Stimulated activated CD4-positive, alpha-beta T cell treated with anti-CD3 and anti-CD28 coated beads, Interleukin-12 subunit alpha, Interleukin-12 subunit beta, amount 100 ng/mL, for 48 hours (primary cell): ENCODE measurements at places on chromosomes 2 and 18.

GRCh38 chr2:161045726-161046125 lies 114.5 kb upstream of the TANK start:
- no peak for DNase-seq

DNA sequence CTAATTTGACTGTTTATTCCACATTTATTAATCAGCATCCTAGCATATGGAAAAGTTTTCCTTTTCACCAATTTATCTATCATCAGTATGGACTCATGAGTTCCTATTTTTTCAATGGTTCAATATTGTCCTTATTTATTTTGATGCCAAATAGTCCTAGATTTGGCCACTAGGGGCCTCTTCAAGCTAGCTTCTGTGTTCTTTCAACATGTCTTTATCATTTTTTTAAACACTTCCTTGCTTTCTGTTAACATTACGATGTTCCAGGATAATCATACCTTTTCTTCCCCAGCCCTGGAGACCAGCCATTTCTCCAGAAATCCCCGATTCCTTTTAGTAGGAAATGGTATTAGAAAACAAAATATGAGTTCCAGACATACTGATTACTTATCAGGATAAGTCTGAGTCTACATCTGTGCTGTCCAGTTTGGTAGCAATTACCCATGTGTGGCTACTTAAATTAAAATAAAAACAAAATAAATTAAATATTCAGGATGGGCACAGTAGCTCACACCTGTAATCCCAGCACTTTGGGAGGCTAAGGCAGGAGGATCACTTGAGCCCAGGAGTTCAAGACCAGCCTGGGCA lies 70.6 kb downstream of the RPE start:
- no peak for DNase-seq

DNA sequence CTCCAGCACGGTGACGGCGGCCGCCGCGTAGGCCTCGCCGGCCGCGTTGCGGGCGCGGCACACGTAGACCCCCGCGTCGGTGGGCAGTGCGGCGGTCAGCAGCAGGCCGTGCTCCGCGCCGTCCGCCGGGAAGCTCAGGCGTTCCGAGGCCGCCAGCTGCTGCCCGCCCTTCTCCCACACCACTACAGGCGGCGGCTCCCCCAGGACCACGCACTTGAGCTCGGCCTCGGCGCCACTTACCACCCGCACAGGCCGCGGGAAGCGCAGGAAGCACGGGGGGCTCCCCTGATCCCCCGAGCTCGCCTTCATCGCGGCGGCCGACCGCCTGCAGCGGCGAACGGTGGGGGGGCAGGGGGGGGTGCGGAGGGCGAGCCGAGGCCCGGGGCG lies 422 bp downstream of the OBSL1 start:
- DNase-seq: no peak

- DNase-seq: no peak
Observed at GRCh38 chr18:77017355-77017754, 115.2 kb downstream of the MBP start.

DNA sequence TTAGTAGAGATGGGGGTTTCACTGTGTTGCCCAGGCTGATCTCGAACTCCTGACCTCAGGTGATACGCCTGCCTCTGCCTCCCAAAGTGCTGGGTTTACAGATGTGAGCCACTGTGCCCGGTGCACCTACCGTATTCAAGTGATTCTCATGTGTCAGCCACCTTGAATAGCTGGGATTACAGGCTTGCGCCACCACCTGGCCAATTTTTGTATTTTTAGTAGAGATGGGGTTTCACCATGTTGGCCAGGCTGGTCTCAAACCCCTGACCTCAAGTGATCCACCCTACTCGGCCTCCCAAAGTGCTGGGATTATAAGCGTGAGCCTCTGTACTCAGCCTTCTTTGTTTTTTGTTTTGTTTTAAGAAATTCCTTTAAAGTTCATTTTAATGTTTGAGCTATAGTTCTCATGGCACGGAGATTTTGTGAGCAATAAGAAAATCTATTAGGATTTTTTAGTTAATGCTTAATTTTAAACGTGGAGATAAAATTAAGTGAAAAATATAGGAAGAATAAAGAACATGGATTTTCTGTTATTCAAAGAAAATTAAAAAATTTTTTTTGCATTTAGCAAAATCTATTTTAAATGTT lies 242.6 kb downstream of the PHLPP1 start:
- peak; percentile 44 for DNase-seq

- no peak for DNase-seq
Observed at GRCh38 chr18:44803019-44803650, 122.4 kb downstream of the SETBP1 start.

DNA sequence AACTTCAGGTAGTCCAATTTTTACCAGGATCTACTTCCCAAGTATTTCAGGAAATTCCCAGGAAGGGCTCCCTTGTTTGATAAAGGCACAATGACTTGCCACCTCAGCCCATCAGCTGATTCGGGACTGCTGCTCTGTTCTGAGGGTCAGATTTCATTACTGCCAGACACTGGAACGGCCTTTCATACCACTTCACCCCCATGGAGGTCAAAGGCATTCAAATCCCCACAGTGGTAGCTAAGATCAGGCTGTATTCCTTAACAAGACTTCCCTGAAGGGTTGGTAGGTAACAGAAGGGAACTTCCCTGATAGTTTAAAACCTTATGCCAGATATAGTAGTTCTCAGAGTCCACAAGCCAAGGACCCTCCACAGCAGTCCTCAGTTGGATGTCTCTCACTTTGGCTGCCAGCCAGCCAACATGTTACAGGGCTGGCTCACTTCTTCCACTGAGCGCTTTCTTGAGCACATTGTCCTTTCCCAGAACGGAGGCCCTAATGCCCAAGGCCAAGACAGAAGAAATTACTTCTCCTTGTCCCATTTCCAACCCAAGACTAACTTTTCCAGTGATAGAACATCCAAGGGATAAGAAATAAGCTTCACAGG lies 40.0 kb upstream of the GLS start:
- no peak for DNase-seq

DNA sequence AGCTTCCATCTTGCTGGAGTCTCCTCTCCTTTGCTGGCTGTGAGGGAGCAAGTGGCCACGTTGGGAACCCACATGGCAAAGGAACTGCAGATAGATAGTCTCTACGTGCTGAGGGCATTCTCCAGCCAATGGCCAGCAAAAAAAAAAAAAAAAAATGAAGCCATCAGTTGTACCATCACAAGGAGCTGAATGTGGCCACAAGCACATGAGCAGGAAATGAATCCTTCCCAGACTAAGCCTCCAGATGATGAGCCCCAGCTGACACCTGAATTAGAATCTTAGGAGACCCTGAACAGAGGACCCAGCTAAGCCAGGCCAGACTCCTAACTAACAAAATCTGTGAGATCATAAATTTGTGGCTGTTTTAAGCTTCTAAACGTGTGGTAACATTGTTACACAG lies 57.9 kb downstream of the SPIRE1 start:
- DNase-seq: no peak

GRCh38 chr2:29518010-29518409 lies 402.8 kb downstream of the CLIP4 start:
- no peak for DNase-seq

DNA sequence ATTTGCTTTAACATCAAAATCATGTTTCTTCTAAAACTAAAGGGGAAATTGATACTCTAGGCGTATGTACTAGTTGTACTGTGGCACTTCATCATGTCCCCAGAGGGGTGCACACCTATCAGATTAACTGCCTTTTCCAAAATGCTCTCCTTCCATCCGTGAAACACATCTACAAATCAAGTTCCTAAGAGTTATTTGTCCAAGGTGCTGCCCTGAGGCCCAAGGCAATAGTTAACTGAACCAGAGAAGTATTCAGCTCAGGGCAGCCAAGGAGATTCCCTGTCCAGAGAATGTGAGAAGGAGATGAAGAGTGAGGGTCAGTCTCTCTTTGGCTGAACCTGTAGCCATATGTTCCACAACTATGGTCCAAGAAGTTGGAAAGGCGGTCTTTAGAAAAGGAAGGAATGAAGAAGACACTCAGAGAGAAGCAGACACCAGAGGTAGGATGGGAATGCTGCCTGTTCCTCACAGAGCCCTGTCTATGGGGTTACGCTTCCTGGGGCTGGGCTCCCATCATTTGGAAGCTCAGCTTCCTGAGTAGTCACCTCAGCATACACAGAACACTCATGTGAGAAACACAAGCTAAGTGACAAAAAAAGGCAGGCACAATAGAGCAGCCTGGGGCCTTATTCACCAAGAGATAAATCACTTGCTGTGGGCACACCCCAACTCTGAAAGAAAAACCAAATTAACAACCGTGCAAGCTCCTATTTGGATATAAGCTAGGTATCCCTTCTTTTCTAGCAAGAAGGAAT lies 55.6 kb downstream of the ANKRD44 start:
- DNase-seq: no peak

DNA sequence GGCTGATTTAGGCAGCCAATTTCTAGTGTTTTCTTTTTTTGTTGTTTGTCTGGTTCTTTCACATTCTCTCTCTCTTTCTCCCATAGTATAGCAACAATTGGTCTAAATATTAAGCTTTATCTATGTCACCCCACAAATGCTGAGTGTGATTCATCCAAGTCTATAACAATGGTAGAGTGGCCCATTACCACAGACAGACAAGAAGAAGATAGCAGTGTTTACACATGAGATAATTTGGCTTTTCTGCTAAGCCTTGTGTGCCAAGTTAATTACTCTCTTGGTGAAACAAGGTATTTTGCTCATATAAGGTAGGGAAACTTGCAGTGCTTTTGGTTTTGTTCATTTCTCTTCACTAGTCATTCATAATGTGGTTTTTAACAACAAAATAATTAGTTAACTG lies 166.5 kb downstream of the SLC8A1 start:
- no peak for DNase-seq

GRCh38 chr18:23038712-23039111 lies 96.6 kb upstream of the CABLES1 start:
- no peak for DNase-seq

DNA sequence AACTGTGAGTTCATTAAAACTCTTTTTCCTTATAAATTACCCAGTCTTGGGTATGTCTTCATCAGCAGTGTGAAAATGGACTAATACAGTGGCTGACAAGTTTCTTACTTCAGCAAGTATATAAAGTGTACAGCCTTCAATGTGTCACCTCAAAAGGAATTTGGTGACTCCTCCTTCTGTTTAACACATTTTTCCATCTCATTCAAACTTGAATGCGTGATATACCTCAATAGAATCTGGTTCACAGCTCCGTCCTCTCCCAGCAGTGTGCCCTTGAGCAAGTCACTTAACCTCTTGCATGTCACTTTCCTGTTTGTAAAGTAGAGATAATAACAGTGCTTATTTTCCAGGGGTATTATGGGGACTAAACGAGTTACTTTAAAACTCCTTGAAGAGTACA lies 159.6 kb downstream of the CCBE1 start:
- DNase-seq: no peak

- no peak for DNase-seq
Observed at GRCh38 chr2:229708335-229708734, 6.0 kb downstream of the DNER start.

- DNase-seq: no peak
Observed at GRCh38 chr2:190062601-190063000, at the start of gene MSTN. Gene MSTN (minus strand): TSS chr2:190062729. CDS start chr2:190062596, 133 bp downstream.

DNA sequence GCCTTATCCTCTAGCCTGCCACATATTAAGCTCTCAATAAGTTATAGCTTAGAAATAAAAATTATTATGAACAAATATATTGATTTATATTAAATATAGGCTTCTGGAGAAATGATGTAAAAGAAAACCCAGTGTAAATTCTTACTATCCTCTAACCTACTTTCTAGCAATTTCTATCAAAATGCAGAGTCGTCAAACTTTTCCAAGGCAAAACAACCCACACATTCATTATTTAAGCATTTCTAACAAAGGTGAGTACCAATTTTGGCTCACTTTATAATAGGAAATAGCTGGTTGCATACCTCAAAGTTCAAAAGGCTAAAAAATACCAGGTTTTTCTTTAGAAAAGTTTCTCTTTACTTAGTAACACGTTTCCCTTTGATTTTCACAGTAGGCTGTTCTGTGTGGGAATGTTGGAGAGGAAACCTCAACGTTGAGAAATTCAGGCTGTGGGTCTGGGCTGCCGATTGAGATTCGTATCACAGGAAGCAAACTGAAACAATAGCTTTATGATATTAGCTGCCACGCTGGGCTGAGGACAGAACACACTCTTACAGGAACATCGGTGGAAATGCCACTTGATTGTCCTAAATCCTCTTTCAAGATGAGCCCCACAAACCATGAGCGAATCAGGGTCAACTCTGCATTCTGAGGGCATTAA lies 53.0 kb downstream of the EPAS1 start:
- DNase-seq: no peak

GRCh38 chr2:201833781-201834180 lies 27.4 kb downstream of the CDK15 start:
- DNase-seq: no peak

- no peak for DNase-seq
Observed at GRCh38 chr2:147862859-147863516, 18.2 kb downstream of the ACVR2A start.

GRCh38 chr2:236309669-236310029 lies 45.4 kb upstream of the ASB18 start:
- DNase-seq: no peak

- no peak for DNase-seq
Observed at GRCh38 chr18:21853016-21853415, 112.4 kb downstream of the MIB1 start.

GRCh38 chr2:224925061-224925809 lies 117.0 kb downstream of the DOCK10 start:
- DNase-seq: no peak

- no peak for DNase-seq
Observed at GRCh38 chr18:7290077-7290476, 59.2 kb downstream of the LRRC30 start.

DNA sequence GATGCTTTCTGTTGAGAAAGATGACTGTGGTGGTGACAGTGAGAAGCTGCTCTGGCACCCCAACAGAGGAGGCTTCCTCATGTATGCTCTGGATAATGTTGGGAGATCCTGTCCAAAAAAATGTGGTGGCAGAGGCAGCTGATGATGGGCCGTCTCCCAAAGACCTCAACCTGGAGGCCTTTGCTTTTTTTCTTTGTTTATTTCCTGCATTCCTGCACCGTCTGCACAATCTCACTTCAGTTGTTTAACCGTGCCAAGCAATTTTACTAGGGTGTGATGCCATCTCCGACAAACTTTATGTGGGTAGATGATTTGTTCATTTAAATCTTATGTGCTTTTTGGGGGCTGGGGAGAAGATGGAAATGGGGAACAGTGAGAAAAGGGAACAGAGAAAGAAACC lies 62.2 kb upstream of the IGFBP5 start:
- DNase-seq: no peak

DNA sequence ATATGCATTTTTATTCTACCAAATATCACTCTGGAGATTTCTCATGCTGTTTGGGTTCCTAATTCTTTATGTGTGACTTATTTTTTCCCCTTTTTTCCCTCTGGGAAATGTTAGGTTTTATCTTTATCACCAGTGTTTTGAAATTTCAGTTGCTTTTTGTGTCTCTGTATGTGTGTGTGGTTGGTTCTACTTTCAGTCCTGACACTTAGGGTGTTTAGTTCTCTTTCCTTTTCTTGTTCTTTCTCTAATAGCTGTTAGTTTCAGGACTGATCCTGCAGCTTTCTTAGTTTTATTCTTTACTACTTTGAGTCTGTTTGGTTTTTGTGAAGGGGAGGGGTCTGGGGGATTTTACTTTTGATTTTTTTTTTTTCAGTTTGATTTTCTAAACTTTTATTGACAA lies 23.1 kb downstream of the PPM1B start:
- DNase-seq: no peak
